Pulmonary artery endothelial cell (primary cell): ENCODE measurements at places on chromosomes 12 and 14. TPM values are rescaled to one million over a fixed set of nuclear protein-coding genes. Genes with fewer than 3 reads are reported as not detected.

TMEM260 gene
- 10.3 and 11.6 TPM in 2 replicates for total RNA-seq

LBHD2 gene
- not detected in 2 replicates for total RNA-seq

CCDC196 gene
- total RNA-seq, result not detected in 2 replicates

TEAD4 gene
- total RNA-seq, result 26.2 and 29.1 TPM in 2 replicates

PTGES3 gene
- 85.3 and 143 TPM in 2 replicates for total RNA-seq

ADGRD1 gene
- total RNA-seq, result not detected in 2 replicates

DNA sequence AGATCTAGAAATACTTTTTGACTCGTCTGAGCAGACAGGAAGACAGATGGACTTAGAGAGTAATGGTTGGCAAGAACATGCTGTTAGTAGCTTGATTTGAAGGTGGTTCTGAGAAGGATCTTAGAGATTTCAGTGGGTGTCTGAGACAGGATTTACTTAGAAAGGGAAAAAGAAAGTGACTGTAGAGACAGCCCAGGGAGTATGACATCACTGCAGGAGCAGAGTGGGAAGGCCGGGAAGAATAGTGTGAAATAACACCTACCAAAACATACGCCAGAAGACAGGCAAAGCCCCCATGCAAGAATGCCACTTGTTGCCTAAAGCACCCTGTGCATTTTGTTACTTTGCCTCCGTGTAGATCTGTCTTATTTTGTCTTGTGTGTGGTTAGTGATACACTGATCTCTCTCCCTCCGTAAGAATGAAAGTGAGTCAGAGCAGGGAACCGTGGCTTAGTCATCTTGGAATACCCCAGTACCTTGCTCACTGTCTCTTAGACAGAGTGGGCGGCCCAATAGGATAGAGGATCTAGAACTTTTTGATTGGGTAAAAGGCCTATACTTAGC lies 161.3 kb upstream of the IFNG-AS1 start:
- DNase-seq, result peak; percentile 13

- DNase-seq, result peak; percentile 13
Measured at GRCh38 chr12:109020796-109021380, at the start of gene SVOP. Gene SVOP (minus strand): TSS chr12:109021068. CDS start chr12:109020868, 200 bp downstream.

DNA sequence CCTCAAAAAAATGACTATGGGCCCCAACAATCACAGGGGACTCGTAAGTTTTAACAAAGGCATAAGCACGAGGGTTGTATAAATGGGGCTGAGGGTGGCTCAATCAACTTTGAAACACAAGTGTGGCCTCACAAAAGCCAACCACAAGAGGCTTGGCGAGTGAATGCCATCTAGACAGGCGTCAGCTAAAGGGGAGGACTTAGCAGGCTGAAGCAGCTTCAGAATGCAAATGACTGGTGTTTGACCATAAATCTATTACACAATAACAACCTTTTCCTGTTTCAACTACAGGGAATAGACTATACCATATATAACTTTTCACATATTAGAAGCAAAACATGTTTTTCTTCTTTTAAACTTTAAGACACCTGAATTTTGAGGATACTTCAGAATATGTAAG lies 777.9 kb downstream of the FSCB start:
- no peak for DNase-seq

DNA sequence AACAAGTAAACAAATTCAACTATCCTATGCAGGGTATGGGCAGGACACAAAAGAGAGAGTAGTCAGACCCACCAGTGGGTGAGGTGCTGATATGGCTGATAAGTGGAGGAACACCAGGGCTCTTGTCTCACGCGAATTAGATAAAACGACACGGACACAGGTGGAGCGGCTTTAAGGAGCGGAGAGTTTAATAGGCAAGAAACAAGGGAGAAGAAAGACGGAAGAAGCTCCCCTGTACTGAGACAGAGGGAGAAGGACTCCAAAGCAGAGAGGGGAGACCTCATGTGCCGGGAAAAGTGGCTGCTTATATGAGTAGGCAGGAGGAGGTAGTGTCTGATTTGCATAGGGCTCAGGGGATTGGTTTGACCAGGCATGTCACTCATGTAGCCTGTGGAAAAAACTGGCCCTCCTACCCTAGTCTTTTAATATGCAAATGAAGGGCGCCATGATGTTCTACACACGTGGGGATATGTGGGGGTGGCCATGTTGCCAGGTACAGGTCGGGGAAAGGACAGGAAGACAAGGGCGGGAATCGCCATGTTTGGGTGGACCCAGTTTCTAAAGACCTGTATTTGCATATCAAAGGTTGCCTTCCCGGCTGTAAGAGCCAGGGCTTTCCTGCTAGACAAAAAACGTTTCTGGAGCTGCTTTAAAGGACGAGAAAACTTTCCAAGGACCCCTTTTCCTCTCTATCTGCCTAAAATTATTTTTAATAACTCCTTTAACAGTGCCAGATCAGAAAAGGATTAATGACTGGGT lies 28.8 kb downstream of the RPGRIP1 start:
- DNase-seq, result peak; percentile 27

GRCh38 chr14:73723797-73724661 lies 9.8 kb upstream of the PNMA1 start:
- DNase-seq, result peak; percentile 88

GRCh38 chr14:64639340-64639821 lies 64.8 kb upstream of the PLEKHG3 start:
- DNase-seq, result no peak

DNA sequence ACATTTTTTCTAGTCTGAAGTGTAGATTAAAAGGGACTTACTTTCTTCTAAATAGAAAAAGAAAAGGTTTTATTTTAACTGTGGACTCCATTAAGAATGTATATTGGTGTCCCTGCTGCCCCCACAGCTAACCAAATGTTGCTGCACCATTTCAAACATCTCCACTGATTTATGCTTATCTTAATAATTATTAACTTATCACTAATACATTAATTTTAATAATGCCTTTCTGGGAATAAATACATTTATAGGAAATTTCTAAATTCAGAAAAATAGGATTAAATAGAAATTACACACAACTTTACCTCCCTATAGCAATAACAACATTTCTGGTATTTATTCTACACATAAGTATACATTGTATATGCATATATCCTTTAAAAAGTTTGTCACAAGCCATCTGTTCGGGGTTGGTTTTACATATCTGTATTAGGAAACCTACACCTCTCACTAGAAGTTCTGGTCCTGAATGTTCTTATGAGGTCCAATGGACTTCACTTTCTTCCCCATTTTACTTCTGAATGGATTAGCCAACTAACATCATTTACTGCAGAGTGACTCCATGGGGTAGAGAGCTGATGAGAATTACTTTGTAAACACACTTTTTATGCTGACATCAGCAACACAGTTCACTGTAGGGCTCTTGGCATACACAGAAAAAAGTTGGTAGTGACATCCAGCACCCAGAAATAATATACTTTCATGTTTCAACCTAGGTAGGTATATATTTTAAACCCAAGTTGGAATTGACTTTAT lies 9.4 kb upstream of the SELPLG start:
- no peak for DNase-seq

DNA sequence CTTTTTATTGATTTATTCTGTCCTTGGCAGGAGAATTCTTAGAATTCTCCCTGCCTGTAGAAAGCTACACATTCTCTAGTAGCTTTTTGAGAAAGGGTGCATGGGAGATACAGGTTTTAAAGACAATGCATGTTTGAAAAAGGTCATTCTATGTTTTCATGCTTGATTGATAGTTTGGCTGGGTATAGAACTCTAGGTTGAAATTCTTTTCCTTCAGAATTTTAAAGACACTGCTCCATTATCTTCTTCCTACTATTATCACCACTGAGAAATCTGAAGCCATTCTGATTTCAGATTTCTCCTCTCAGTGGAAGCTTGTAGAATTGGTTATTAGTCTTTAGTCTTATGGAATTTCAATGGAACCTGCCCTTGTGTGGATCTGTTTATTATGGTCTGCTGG lies 14.0 kb downstream of the ATF7IP start:
- DNase-seq, result no peak

GRCh38 chr14:104084251-104085002 lies 1.1 kb upstream of the ASPG start:
- DNase-seq, result no peak

DNA sequence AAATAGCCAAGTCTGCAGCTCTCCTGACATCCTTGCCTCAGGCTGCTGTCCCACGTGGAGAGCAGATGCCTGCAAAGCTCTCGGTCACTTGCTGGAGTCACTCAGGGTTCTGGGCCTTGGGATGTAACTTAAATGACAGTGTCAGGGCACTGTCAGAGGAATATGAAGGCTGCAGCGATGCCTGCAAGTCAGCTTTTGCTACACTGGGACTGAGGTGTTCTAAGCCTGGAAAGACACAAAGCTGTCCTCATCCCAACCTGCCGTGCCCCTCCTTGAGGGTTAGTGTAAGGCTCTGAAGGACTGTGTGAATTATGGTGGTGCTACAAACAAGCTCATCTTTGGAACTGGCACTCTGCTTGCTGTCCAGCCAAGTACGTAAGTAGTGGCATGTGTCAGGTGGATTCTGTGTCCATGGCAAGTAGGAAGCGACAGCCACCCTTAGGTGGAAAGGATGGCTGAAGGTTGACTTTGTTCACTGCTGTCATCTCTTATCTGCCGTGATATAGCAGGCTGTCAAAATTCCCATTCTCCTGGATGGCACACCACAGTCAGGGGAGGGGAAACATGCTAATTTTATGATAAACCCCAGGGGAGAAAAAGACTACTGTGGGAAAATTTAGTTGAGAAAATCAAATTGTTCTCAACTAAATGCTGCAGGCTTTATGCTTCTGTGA lies 79.9 kb downstream of the DAD1 start:
- no peak for DNase-seq

GRCh38 chr14:101449114-101449513 lies 112.2 kb upstream of the DIO3 start:
- no peak for DNase-seq

DNA sequence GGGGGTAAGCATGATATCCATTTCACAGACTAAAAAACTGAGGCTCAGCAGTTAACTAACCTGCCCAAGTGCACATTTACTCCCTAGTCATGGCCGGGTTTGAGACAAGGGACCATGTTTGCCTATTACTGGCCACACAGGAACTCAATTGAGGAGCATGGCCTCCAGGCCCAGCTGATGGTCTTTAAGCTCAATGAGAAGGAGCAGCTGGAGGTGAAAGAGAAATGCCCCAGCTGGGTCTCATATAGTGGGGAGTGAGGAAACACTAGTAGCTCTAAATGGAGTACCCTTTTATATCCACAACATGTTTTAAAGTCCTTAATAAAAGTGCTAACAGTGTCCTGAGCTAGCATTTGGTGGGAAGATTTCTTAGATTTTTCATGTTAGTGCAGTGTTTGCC lies 1.6 kb downstream of the TDP1 start:
- DNase-seq, result no peak

- no peak for DNase-seq
Measured at GRCh38 chr12:94206886-94207285, 58.5 kb downstream of the PLXNC1 start.

- DNase-seq, result no peak
Measured at GRCh38 chr12:11669348-11669747, 19.9 kb downstream of the ETV6 start.

GRCh38 chr12:117404940-117405339 lies 43.5 kb upstream of the NOS1 start:
- DNase-seq, result no peak

DNA sequence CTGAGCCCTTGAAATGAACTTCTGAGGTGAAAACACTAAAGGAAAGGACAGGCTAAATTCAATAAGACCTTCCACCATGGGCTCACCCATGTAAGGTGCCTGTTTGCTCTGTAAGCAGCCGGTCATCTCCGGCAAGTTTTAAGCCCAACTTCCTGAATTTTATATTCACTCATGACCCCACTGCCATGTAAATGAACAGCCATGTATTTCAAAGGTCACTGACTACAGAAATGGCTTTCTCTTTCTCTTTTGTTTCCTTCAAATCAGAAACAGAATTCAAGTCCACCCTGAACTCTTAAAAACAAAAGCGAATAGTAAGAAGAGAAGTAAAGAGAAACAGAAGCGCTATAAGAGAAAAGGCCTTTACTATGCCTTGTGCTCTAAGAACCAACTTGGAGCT lies 61.7 kb upstream of the OVCH1 start:
- no peak for DNase-seq

DNA sequence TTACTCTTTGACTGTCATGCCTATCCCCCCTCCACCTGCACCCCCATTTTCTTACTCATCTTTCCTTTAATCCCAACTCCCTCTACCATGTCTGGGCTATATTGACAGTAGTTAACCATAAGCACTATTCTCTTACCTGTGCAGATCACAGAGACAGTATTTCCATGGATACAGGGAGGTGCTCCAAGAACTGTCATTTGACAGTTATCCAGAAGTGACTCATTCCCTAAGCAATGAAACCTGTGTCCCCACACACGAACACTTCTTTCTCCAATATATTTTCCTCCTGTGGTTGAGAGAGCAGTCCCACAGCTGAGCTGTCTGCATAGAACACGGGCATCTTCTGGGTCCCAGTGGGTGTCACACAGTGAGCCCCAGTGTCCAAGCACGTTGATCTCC lies 68.8 kb downstream of the CD163L1 start:
- no peak for DNase-seq

DNA sequence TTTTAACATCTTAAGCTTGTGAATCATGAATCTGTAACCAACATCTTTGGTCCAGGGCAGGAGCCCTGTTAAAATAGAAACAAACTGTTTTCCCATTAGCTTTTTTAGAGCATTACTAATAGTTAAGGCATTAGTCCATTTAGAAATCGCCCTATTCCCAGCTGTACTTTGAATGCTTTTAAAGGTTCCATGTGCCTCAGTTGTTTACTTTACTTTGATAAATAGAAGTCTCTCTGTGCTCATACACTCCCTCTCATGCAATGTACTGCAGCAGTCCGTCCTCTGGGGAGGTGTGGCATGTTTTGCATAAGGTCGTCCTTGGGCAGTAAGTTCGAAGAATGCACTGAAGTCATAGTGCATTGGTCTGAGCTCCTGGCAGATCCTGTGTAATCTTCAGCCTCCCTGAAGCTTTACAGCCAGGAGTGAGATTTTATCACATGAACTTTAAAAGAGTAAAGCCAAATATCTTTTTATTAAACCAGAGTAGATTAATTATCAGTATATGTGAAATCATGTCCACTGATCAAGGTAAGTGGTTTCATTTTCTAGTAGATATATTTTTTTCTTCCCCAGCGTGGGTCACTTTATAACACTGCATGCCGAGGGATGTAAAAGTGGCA lies 134.7 kb downstream of the FGD4 start:
- DNase-seq, result peak; percentile 43

DNA sequence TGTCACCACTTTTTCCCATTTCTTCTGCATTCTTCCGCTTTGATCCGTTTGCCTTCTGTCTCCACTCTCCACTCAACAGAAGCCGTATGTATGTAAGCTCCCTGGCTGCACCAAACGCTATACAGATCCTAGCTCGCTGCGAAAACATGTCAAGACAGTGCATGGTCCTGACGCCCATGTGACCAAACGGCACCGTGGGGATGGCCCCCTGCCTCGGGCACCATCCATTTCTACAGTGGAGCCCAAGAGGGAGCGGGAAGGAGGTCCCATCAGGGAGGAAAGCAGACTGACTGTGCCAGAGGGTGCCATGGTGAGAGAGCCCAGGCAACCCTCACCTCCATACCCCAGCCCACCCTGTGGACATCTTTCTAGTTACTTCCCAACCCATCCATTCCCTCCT lies 8.3 kb downstream of the GLI1 start:
- DNase-seq, result no peak

- no peak for DNase-seq
Measured at GRCh38 chr14:95062946-95063345, 94.4 kb downstream of the DICER1 start.
